Anterior cingulate cortex (tissue), 58 donors: ENCODE measurements at places on chromosomes 5 and 9.

- DNase-seq, result no peak
These were observed 312.0 kb downstream of the CDK5RAP2 start for GRCh38 chr9:120267929-120268328.

DNA sequence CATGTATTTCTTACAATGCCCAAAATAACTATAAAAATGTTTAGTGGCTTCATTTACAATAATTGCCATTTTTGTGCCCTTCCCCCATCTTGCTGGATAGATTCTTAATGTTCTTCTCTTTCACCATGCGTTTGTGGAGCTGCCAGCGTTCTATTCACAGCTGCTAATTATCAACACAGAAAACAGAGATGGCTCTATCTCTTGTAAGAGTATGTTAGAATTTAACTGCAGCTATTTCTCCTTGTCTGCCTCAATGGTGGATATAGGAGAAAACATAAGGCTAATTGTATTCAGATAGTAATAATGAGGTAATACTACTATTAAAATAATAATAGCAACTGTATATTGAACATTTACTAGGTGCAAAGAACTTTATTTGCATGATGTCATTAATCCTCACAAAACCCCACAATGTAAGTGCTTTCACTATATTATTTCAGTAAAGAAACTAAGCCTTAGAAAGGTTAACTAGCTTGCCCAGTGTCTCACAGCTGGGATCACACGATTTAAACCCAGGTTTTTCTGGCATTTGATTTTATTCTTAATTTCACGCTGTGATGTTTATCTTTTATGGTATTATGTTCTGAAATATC lies 50.1 kb downstream of the JAKMIP2 start:
- DNase-seq, result no peak

DNA sequence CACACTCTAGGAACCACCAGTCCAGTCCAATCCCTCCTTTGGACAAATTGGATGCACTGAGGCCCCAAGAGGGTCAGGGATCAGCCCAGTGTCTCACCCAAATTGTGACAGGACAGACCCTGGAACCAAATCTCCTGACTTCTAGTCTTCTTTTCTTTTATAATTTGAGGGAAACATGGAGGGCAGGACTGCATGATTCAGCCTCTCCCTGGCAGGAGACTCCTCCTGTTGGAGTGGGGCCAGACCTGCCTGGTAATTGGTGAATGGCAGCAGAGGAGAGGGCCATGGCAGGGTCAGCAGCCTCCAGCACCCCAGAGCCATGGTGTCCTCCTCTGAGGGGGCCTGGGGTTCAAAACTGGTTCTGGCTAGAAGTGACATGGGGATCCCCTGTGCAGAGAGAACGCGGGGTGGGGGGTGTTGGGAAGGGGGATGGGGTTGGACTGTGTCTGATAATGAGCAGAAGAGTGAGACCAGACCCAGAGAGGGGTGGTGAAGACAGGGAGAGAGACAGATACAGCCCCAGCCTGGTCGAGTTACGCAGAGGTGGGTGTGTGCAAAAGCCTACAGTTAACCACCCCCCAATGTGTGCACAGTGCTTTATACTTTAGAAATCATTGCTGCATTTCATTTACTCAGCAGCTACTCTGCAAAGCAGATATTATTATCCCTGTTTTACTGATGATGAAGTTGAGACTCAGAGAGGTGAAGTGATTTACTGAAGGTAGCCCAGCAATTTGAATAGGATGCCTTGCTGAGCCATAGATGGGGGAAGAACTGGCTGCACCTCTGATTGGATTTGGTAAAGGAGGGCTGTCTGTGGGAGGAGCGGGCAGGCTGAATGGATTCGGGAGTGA lies 3.8 kb upstream of the SYNPO start:
- no peak for DNase-seq

GRCh38 chr5:126509339-126509738 lies 85.7 kb downstream of the ALDH7A1 start:
- no peak for DNase-seq

DNA sequence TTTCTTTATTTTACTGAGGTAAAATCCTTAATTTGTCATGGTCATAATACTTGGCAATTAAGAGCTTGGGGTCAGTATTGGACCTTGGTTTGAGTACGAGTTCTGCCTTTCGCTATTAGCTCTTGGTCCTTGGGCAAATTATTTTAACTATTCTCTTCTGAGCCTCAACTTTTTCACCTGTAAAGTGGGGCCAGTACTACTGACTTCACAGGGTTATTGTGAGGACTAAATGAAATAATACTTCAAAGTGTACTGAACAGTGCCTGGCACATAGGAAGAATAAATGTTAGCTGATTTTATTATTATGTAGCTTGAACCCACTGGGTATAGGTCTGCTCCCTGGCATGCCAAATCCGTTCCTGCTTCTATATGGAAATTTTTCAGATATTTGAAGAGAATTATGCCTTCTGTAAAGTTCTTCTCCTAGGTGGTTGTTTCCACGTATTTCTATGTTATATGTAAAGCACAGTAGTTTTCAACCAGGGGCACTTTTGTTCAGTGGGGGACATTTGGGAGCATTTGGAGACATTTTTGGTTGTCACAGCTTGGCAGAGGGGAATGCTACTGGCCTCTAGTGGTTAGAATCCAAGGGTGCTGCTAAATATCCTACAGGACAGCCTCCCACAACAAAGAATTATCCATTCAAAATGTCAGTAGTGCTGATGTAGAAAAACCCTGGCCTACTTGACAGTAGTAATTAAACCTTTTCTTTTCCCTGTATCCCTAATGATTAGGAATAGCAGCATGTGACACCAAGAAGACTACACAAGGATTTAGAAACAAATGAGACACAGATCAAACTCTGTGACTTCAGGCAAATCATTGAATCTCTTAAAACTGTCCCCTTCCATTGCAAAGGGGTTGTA lies 4.5 kb downstream of the RCL1 start:
- no peak for DNase-seq

DNA sequence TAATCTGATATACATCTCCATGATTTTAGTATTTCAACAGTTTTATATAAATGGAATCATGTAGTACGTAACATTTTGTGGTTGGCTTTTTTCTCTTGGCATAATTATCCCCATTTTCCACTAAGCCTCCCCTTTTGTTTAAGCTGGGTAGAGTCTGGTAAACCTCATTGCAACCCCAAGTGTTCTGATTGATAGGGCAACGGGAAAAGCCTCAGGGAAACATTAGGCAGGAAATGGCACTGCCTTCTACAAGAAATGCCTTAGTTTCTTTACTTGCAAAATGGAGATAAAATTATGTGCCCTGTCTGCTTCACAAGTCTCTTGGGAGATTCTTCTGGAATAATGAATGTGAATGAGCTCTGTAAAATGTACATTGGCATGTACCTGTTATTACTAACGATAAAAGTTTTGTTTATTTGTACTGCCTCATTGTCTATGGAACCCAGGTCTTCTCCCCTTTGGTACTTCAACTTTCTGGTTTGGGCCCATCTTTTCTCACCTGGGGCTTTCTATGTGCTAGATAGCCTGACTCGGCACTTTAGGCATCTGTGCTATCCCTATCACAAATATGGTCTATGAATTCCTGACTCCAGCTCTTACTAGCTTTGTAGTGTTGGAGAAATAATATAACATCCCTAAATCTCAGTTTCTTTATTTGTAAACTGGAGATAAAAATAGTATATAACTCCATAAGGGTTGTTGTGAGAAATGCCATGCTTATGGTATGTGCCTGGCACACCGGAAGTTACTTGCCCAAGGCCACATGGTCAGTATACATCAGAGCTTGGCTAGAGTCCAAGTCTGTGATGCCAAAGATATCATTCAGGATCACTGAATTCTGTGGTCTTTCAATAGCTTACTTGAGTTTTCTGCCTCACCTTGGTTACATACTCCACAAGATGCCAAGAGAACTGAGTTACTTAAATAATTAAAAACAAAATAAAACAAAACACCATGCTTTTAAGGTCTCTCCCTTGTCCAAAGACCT lies 48.2 kb upstream of the ZNF169 start:
- DNase-seq, result no peak
